OCI-M1 (cell line): ENCODE measurements at places on chromosomes 13 and 19.

DNA sequence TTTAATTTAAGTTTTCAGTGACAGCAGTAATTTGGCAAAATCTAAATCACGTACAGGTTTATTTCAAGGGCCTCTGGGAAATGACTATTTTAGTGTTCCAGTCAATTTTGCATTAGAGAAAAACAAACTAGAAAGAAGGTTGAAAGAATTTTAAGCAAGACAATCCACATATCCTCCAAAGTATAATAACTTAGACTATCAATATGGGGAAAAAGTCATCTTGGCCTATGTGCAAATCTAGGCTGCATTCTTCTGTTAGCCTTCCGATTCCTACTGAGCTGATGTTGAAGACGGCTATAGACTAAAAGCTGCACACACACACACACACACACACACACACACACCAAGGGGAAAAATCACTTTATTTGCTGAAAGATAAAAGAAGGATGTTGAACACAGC, 81.3 kb downstream of the SLITRK6 start:
- DNase-seq = no peak

GRCh38 chr13:35165205-35165604, 223.1 kb downstream of the NBEA start:
- DNase-seq = no peak

DNA sequence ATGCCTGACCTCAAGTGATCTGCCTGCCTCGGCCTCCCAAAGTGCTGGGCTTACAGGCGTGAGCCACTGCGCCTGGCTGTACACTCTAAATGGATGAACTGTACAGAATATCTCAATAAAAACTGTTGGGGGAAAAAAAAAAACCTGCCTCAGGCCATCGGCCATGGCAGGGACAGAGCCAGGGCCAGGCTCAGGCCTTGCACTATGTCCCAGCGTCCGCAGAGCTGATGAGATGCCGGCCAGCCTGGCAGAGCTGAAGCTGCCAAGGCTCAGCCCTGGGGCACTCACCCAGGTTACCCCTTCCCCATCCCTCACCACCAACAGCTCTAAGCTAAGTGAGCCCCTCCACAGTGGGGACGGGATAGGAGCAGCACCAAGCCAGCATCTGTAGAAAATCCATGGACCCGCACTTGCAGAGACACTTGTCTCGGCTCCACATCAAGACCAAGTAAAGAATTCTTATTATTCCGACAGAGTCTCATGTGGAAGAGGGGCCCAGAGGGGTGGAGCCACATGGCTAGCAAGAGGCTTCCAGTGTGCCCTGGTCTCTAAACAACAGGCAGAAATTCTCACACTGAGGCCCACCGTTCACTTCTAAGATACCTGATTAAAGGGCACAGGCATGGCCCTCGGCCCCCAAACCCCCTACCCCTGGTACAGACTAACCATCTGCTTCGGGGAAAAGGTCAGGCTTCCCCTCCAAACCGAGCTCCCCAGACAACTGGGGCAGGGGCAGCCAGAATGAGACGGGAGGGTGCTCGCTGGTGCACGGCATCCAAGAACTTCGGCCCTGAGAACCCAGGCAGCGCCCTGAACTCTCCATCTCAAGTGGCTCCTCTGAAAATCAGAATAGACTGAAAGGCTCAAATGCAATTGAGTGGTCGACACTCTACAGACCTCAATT, 5.8 kb downstream of the PPP6R1 start:
- no peak for DNase-seq

DNA sequence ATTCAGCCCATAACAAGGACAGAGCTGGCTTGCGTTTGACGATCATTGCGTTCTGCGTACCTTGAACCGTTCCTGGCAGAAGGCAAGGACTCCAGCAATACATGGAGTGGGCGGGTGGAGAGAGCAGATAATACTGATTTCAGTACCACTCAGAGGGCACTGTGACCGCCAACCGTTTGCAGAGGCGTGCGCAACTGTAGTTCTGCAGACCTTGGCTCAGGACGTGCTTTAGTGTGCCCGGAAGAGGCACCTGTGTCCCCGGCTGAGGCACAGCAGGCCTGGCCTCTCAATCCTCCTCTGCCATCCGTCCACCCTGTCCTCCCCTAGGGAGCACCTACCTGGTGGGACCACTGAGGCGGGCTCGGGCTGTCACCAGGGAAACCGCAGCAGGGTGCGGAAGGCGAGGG, 117.6 kb upstream of the USP29 start:
- DNase-seq = no peak

DNA sequence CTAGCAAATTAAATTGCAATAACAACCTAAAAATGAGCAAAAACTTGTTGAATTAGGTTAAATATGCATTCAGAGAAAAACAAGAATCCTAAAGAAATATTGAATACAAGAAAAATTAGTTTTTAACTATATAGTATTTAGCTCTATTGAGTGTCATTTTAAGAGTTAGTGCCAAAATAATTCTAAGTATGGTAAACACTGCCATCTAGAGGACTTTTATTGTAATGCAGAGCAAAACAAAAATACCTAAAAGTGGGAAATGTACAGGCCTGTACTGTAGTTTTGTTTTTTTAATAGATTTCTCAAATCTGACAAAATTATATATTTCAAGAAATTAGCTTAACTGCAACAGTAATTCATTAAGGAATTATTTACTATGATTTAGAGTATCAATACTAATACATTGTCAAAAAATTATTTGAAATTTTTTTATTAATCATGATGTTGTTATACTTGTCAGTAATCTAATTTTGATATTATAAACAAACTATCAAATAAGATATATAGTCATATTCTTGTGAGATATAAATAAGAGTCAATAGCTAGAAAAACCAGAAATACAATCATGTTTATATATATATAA, 8.2 kb upstream of the PCDH9 start:
- DNase-seq = peak; percentile 72

- DNase-seq = no peak
Measured at GRCh38 chr19:46372901-46373490, 26.1 kb downstream of the PPP5C start.

GRCh38 chr19:55027472-55028337, 10.4 kb downstream of the GP6 start:
- no peak for DNase-seq

GRCh38 chr13:97914540-97914939, 38.9 kb upstream of the IPO5 start:
- no peak for DNase-seq
